Fibroblast of upper back skin (primary cell): ENCODE measurements at places on chromosomes 7 and 10.

GRCh38 chr7:44366986-44367385 lies 41.6 kb upstream of the CAMK2B start:
- DNase-seq = no peak

DNA sequence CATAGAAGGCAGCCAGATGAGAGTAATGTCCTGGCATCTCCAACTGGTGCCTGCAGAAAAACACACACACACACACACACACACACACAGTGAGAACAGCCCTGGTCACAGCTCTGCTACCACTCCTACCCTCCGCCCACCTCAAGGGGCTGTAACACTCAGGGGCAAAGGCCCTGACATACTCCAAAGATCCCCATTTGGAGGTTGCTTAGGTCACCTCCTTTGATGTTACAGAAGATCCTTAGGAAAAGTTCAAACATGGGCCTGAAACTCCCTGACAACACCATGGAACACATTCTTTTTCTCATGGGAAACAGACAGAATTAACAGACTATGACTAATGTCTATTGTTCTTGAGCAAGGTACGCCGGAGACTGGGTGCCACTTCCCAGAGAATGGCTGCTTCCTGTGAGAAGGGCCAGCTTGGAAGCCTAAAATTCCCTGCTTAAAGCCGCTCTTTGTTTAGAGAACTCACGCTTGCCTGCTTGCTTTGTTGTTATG lies 27.7 kb downstream of the DENND11 start:
- DNase-seq = peak; percentile 11

- no peak for DNase-seq
These were observed at the start of gene NEBL for GRCh38 chr10:20897146-20897825. TSS of gene NEBL (minus strand) at chr10:20897311. CDS start at chr10:20897205, 106 bp downstream.

DNA sequence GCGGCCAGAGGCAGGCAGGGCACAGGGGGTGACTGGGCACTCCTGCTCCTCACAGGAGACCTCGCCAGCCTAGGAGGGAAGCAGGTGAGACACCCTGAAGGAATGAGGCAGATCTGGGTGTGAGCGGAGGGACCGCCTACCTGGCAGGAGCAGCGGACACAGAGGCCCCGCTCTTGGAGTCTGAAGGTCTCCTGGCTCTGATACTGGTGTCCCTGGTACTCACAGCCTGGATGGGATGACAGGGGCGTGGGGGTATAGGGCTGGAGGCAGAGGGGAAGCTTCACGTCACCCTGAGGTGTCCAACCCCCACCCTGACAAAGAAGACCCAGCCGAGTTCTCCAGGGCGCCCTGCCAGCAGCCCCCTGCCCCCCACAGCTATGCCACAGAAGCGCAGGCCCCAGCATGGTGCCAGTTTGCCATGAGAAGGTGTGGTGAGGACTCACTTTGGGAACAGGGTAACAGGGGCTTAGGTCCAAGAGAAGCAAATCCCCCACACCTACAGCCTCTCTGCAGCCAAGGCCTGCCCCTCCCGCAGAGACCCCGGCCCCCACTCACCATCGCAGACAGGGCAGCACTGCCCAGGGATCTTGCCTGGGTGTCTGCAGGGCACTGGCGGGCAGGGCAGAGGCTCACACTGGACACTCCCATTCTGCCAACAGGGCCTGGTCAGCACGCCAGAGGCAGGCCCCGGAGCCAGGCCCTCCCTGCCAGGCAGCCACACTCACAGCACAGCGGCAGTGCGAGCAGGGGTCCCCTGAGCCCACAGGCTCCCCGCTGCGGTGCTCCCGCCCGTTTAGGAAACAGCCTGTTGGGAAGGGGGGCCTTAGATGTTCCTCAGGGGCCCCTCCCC lies 17.0 kb downstream of the KCP start:
- no peak for DNase-seq

- peak; percentile 58 for DNase-seq
These were observed 33.1 kb upstream of the CROT start for GRCh38 chr7:87312215-87312865.

DNA sequence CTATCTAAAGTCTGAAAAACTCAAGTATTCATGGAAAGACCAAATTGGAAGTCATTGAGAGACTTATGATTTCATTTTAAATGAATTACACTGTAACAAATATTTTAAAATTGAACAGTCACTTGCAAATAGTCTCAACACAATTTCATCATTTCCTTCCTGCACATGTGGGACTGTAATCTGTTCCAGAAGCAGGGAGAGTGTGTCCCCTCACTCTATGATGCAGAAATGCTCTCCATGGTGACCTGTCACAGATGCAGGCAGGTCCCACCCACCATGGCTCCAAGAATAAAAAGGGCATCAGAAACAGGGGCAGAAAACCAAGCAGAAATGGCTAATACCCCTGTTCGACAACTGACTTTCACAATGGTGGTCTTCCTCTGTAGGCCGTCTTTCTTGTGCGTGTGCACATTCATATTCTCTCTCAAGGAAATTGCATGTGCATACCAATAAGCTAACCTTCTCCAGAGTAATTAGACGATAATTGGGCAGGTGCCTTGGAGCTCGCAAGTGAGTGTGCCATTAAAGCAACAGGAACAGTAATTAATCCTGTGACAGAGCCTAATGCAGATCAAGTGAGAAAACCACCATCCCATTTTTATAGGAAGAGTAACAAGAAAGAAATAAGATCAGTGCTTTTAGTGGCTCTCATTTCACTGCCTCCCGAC lies 170.9 kb downstream of the ZMYND11 start:
- peak; percentile 45 for DNase-seq

- DNase-seq = peak; percentile 75
These were observed 238.1 kb upstream of the BMPER start for GRCh38 chr7:33667196-33667595.

DNA sequence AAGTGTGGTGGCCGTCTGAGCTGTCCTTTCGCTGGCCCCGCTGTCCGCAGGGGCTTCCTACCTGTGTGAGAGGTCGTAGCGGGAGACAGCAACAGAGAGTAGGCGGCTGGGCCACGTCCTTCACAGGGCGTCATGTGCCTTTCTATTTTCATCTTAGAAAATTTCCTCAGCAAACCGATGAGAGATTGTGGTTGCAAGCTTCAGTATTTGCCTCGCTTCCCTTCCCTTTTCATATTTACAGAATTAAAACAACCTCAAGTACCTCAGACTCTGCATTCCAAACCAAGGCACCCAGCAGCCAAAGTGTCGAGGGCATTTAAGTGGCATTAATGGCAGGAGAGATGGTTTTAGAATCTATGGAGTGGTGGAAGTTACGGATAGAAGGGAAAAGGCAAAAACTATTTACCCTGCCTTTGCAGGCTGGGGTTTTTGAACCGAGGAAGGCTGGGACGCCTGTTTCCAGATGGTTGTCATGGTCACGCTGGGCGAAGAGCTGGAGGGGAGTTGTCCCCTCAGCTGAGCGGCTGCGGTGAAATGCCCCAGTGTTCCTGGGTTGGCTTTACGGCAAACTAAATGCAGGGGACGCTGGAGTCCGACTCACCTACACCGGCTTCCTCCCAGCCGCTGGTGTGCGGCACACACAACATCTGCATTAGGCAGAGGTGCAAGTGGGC lies 41.9 kb downstream of the WIPI2 start:
- no peak for DNase-seq

- no peak for DNase-seq
These were observed 107.3 kb upstream of the PDCD4 start for GRCh38 chr10:110764378-110764777.

DNA sequence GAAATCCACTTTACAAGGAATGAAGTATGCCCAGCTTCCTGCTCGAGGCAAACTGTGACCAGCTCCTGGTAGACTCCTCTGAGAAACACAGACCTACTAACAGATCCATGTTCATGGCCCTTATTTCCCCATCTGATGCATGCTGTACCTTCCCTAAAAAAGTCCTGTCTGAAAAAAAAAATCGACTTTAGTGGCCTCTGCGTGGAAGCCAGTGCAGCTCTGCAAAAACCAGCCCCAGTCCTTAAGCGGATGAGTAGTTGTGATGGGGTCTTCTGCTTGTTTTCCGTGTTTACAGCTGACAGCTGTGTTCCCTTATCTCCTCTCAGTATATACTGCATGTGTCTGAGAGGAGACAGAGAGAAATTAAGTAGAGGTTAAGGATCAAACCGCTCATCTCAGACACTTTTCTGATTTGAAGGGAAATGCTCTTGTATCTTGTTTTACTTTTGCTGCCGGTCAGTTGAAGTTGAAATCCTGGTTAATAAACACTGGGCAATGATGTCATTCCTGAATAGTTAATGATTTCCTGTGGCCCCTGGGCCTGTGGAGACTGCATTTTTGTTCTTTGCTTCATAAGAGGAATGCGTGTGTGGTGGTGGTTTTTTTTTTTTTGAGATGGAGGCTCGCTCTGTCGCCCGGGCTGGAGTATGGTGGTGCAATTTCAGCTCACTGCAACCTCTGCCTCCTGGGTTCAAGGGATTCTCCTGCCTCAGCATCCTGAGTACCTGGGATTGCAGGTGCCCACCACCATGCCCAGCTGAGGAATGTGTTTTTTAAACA lies 67.6 kb downstream of the DOCK1 start:
- peak; percentile 90 for DNase-seq

- DNase-seq = peak; percentile 98
These were observed 15.8 kb upstream of the ADAMTS14 start for GRCh38 chr10:70656489-70656888.

GRCh38 chr10:61385231-61386001 lies 67.8 kb downstream of the TMEM26 start:
- DNase-seq = no peak

DNA sequence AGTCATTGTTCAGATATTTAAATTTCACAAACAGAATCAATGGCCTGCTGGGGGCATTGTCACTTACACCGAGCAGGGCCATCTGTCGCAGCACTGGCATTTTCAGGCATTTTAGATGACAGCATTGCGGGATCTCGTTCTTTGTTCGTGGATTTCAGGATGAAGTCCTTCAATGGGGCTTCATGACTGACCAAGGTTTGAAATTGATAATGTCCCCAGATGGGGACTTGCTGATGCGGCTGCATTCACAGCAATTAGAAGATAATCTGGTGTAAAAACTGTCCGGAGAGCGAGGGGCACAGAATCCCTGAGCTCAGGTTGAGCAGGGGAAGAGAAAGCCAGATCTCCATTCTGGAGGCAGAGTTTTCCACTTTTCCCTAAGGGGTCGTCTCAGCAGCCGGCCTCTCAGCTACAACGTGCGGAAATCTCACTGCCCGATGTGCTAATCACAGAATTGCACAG lies 1.9 kb upstream of the C7orf33 start:
- no peak for DNase-seq

DNA sequence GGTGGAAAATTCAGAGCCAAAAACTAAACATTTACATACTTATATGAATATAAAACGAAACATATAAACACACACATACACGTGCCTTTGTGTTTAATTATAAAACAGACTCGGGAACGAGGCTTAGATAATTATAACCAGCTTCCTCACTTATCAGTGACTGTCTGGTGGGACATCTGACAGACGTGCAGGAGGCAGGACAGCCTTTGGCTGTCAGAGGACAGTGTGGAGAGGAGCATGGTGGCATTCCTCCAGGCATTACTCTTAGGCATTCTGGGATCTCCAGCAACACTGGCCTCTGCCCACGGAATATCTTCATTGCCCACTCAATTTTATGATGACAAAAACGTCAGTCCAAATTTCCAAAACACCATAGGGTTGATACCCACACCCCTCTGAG lies 262.2 kb upstream of the NFE2L3 start:
- DNase-seq = no peak

GRCh38 chr10:4836416-4836969 lies 10.5 kb downstream of the AKR1E2 start:
- no peak for DNase-seq

DNA sequence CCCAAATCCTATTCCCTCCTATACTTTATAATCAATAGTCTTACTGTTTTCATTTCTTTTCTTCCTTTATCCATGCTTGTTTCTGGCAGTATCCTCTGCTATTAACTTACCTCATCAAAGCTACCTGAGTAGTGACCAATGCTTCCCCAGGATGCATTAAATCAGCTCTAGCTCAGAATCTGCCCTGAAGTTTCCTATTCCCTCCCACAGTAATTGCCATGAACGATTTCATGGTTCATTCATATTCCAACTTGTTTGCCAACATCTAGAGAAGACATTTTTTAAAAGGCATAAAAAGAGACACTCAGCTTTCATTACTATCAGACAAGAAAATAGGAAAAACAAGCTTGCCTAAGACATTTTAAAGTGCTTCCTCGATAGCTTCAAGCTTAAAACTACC lies 42.3 kb downstream of the COA1 start:
- no peak for DNase-seq

- no peak for DNase-seq
These were observed 19.5 kb downstream of the HYAL4 start for GRCh38 chr7:123864436-123864835.

DNA sequence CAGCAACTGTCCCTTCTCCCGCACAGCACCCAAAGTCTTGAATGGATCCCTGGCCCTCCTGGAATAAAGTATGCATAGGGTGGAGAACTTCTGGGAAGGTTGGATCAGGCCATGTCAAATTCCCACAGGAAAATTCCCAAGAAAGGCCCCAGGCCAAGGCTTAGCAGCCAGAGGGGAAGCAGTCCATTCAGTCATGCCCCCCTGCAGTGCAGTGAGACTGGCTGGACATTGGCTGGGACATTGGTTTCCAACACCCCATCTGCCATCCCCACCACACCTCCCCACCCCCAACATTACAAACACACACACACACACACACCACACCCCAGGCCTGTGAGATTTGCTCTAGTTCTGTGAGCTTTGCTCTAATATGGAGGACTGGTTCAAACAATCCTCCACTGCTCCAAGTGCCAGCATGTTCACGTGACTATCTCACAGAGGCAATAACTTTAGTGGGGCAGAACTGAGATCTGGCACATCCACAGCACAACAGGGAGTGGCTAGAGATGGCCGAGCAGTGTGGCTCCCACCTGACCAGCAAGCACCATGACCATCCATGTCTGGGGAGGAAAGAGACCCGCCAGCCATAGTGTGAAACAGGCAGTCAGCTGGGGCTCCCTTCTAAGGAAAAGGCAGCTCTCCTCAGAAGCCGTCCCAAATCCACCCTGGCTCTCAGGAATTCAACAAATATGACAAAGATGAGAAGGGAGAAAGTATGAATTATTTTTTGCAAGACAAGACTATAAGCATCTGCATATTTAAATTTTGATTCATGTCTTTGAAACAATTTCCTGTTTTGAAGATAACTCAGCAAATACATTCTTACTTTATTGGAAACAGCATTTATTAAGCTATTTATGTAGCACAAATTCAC lies 6.7 kb upstream of the FAM170B start:
- DNase-seq = peak; percentile 72

GRCh38 chr10:121213437-121213836 lies 362.3 kb downstream of the WDR11 start:
- DNase-seq = no peak

DNA sequence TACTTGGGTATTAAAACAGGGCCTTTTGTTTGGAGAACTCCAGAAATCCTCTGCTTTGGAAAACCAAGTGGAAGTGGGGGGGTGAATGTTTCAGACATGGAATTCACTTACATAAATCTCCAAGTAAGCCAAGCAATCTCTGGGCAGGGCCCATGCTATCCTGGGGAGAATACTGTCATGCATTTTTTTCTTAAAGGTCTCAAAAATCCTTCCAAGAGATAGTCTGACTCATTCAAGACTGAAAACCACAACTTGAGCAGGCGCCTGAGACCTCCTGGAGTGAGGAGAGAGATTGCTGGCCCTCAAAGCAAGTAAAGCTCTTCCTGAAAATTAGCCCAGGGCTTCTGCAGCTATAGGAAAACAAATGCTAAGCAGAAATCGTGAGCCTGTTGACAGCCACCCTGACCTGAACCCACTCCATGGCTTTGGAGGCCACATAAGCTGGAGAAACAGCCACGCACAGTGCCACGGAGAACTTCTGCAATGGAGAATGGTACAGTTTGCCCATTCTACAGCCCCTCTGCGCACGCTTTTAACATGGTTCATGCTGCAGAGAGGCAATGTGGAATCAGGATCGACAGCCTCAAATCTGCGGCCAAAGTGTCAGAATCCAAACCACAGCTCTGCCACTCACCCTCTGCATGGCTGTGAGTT lies 203.1 kb upstream of the AUTS2 start:
- DNase-seq = peak; percentile 99
